ENCODE measurements at places on chromosomes 3 and 15. TPM values are rescaled to one million over a fixed set of nuclear protein-coding genes. Genes with fewer than 3 reads are reported as not detected.

Gene LYZL4
- 0.19 TPM for total RNA-seq

Gene TUSC2
- total RNA-seq, result 16.6 TPM

Gene CBLB
- total RNA-seq, result 26.5 TPM

Gene TMIE
- total RNA-seq, result not detected

Gene PCSK6
- 4.2 TPM for total RNA-seq

Gene CYP11A1
- total RNA-seq, result 0.38 TPM

Gene LINGO1
- total RNA-seq, result 0.19 TPM

Gene PRTG
- 1.9 TPM for total RNA-seq

Gene PRR20G
- total RNA-seq, result not detected

Gene ISLR2
- under 0.01 TPM for total RNA-seq

Gene PLA2G4F
- total RNA-seq, result not detected

Gene FOXB1
- total RNA-seq, result not detected

Gene CPN2
- total RNA-seq, result not detected

Gene THBS1
- total RNA-seq, result 5,888 TPM

Gene RPL32
- total RNA-seq, result 677 TPM

Gene PLA2G4E
- total RNA-seq, result not detected

Gene ZNF35
- 9.9 TPM for total RNA-seq

Gene KIF7
- 11.3 TPM for total RNA-seq

Gene CHL1
- total RNA-seq, result not detected

Gene SOX14
- total RNA-seq, result not detected

Gene ERICH6
- under 0.01 TPM for total RNA-seq

Gene C3orf18
- 22.0 TPM for total RNA-seq

Measured in regular cardiac myocyte (primary cell).